Activated CD8-positive, alpha-beta T cell treated with anti-CD3 and anti-CD28 coated beads, Interleukin-2, amount 10 ng/mL, durations not matched to agents 7 days and 5 days (primary cell): ENCODE measurements at places on chromosomes 12 and 14. TPM values are rescaled to one million over a fixed set of nuclear protein-coding genes. Genes with fewer than 3 reads are reported as not detected.

Gene PTHLH
- not detected for total RNA-seq

Gene PCED1B
- 74.2 TPM for total RNA-seq

Gene SLC39A2
- total RNA-seq = not detected

Gene FAM177A1
- total RNA-seq = 40.5 TPM

Gene TSPAN8
- not detected for total RNA-seq

Gene CAPZA3
- not detected for total RNA-seq

DNA sequence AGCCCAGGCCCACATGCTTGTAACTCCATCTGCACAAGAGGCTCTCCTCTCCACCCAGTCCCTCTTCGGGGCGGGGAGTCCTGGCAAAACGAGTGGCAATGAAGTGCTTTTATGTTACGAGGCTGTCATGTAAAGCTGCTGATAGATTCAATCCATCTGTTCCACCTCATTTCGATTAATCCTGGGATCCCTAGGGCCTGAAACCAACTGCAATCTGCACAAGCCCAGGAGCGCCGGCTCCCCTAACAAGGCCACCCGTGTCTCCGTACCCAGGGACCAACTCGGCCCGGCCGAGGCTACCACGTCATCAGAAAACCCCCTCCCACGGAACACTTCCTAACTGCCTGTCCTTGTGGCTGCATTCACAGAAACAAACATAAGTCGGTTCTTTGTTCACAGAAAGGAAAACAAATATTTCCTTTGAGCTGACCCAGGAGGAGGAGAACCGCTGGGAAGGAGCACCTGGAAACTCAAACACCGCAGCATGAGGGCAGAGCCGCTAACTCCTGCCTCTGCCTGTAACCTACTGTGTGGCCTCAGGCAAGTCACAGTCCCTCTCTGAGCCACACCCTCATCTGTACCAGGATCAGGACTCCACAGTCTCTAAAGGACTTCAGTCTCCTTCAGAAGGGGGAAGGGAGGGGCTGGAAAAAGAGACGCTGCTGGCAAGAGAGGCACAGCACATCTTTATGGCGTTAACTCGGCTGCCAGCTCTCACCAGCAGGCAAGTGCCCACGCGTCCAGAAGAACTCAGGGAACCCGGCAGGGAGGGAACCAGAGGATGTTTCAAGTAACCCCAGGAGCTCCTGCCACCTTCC, 47.8 kb downstream of the CCDC88C start:
- no peak for DNase-seq

DNA sequence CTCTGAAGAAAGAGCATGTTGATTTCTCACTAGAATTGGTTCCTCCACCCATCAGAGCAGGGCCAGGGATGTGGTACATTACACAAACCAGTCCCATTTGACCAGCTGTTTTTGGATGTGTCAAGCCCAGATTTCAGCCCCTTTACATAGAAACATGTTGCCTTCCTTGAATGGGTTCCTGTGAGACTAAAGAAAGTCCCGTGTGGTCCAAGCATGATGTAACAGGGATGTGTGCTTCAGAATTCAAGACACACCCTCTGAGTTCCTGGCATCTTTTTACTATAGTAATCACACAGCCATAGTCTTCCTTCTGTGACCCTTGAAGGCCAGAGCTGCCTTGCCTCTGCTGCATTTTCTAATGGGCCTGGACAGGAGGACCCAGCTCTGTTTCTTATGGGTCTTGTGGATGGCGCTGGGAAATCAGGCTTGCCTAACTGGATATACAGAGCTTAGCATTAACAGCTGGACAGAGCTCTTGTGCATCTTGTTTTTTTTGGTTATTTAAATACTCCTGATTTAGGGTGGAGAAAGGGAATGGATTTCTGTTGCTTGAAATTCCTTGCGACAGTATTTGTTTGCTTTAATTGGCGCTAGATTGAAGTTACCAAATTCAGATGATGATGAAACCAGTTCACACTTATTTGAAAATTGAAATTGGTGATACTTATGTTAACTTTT, 341.0 kb downstream of the ZFP36L1 start:
- no peak for DNase-seq

DNA sequence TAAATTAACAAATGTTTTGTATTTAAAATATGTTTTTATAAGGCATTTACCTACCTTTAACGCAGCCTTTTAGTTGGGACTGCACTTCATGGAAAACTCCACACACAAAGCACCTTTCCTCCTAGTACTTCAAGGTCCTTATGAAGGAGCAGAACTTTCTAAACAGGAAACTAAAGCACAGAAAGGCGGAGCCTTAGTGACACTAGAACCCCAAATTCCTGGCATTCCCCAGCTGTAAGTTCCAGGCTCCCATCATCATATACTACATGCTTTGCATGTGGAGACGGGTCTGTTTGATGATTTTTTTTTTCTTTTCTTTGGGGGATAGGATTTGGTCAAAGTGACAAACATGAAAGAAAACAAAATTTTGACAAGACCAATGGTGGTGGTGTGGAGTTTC, 39.5 kb downstream of the STXBP6 start:
- no peak for DNase-seq

DNA sequence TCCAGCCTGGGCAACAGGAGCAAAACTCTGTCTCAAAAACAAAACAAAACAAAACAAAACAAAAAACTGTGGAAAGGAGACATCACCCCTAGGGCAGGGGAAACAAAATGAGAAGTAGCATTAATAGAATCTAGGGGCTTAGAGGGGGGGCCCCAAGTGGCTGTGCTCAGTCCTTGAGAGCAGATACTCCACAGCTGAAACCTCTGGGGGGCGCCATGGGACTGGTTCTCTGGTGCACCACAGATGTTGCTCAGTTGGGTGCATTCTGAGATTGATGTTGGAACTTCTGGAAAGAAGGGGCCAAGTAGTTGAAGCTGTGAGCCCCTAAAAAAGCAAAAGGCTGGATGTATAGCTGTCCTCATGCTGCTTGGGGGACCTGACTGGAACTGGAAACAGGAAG, 11.8 kb upstream of the SYNE2 start:
- peak; percentile 67 for DNase-seq

DNA sequence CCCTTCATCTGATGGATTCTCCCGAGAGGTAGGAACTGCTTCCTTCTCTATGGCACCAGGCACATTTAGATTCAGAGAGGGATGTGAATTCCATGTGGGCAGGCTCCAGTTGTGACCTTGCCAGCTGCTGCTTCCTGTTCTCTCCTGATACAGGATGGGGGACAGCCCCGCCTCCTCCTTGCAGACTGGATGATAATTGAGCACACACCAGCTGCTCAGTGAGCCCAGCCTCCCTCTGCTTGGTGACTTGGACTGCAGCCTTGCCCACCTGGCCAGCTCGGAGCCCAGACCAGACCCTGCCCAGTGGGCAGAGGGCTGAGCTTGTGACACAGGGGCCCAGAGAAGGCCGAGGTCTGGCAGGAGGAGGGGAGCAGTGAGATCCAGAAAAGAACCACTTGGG, 90.2 kb downstream of the CALM1 start:
- DNase-seq = no peak

GRCh38 chr12:47870175-47870781, 34.5 kb downstream of the VDR start:
- DNase-seq = no peak

GRCh38 chr12:615620-616019, 47.6 kb downstream of the NINJ2 start:
- DNase-seq = no peak

GRCh38 chr12:17334784-17335183, 728.8 kb upstream of the LMO3 start:
- no peak for DNase-seq

DNA sequence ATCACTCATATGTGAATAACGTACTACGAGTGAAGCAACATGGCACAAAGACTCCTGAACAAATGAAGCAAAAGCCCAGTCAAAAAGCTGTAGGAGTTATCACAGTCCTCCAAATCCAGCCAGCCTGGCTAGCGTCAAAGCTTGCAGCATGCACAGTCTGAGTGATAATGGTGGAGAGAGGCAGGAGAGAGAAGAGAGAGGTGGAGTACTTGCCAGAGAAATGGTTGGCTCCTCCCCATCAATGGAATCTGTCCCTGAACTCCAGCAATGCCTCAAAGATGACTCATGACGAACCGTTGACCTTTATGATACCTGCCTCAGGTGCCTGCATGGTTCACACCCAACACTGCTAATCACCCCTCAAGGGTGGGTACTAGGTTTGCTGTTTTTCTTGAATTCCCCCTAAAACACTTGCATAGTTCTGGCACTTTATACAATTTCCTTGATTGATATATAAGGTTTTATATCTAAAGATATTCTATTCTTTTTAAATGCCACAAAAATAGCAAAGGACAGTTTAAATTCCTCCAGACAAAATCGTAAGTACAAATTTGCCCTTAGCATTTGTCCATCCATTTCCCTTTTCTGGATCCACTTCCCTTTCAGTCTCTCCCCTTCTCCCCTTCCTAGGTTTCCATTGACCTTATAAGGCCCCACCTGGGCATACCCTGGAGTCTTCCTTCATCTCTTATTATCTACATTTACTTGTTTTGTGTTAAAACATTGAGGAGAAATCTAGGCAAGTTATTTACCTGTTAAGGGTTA, 10.2 kb downstream of the ARHGDIB start:
- no peak for DNase-seq

- DNase-seq = no peak
These were observed 41.9 kb downstream of the CCDC177 start for GRCh38 chr14:69532561-69533340.

- no peak for DNase-seq
These were observed 40.8 kb downstream of the PRKCH start for GRCh38 chr14:61362072-61362750.

- DNase-seq = no peak
These were observed 11.3 kb downstream of the DNAH10 start for GRCh38 chr12:123773375-123773774.

- DNase-seq = no peak
These were observed 29.2 kb downstream of the GNS start for GRCh38 chr12:64729909-64730587.

- no peak for DNase-seq
These were observed 14.5 kb upstream of the KICS2 start for GRCh38 chr12:64236549-64236948.

DNA sequence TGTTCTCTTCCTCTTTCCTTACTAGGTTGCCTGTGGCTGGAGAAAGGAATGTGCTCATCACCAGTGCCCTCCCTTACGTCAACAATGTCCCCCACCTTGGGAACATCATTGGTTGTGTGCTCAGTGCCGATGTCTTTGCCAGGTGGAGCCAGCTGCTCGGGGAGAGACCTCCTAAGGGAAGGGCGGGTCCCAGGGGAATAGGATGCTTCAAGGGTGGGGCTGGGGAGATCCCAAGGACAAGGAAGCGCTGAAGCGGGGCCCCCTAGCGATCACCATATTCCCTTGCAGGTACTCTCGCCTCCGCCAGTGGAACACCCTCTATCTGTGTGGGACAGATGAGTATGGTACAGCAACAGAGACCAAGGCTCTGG, 10.2 kb downstream of the MARS1 start:
- DNase-seq = no peak

- DNase-seq = no peak
These were observed 40.0 kb downstream of the FRS2 start for GRCh38 chr12:69509904-69510827.

DNA sequence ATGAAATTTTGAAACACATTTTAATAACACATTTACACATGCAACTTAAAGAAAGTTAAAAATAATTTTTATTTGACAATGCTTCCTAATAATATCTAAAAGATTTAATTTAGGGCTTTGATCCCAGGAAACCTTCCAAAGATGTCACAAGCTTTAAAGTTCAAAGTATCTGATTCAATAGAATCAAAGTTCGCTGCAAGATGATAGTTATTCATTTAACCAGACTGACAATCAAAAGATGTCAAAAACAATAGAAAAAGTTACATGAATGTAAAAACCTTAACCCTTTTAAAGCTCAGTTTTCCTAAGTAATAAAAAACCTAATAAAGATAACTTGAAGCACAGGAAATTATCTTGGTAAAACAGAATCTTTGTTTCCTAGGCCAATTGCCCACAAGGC, 67.7 kb downstream of the SDR9C7 start:
- no peak for DNase-seq

DNA sequence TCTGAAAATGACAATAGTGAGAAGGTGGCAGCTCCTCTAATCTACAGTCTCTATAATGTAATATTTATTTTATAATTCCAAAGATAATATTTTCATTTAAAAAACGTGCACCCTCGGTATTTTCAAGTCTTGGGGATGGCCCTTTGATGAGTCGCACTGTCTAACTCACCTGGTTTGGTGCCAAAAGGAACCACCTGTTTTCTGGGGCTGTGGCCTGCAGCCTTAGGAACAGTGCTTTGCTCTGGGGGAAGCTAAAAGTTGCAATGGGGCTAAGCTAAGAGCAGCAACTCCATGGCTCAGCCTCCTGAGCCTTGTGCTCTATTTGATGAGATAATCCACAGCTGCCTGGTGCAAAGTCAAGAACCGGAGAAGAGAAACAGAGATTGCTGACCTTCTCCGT, 6.4 kb upstream of the ENDOU start:
- DNase-seq = no peak

DNA sequence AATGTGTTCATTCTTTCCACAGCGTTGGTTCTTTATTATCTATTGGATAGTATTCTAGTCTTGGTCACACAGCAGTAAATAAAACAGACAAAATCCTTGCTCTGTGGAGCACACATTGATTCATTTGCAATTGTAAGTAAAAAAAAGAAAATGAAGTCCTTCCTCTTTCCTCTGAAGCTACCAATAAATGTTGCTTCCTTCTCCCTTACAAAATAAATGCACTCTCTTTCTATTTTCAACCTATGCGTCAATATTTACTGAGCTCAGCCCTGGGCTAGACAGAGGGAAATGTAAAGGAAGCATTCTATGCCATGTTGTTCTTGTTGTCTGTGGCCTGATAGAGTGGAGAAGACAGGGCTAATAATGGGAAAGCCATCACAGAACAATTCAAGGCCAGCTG, 2.9 kb downstream of the ABHD12B start:
- no peak for DNase-seq

GRCh38 chr12:131389054-131390013, 321.6 kb upstream of the SFSWAP start:
- no peak for DNase-seq

DNA sequence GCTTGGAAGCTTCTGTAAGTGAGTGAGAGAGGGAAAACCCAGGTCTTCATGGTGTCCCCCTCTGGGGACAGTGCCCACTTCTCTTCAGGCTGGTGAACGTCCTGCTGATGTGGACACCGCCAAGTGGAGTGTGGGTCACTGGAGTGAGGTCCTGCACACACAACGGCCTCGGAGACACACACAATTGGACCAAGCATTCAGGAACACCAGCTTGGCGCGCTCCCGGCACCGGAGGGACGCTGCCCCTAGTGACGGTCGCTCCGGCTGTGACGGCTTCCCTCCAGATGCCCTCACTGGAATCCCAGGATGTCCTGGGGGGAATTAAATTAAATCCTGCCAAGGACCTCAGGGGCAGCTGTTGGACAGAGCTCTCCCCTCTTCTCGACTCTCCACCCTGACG, 123.1 kb downstream of the ZNF664 start:
- no peak for DNase-seq

- no peak for DNase-seq
These were observed 142.1 kb downstream of the CALM1 start for GRCh38 chr14:90538716-90539495.

GRCh38 chr12:16076557-16076956, 165.4 kb downstream of the DERA start:
- DNase-seq = no peak

DNA sequence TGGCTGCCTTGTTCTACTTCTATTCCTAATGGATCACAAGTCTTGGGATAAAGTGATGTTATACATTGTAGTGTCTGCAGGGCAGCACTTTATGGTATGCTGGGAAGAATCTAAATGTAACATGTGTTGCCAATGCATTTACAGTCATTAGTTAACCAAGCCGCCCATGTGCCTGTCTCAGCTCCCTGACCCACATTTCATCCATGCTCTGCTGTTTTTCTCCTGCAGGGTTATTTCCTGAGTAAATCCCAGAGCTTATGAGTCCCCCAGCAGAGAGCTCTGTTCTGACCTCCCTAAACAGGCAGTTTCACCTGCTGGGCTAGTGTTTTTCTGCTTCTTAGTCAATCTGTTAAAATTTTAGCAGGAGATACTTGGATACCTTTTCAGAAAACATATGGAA, 4.4 kb upstream of the TMTC2 start:
- DNase-seq = no peak
